ENCODE measurements at places on chromosomes 12 and 14.

- peak; percentile 52 for DNase-seq
Measured at GRCh38 chr14:65703996-65704395, 291.5 kb downstream of the FUT8 start.

GRCh38 chr14:72678356-72678755 lies 215.5 kb downstream of the DPF3 start:
- peak; percentile 51 for DNase-seq

GRCh38 chr14:55353686-55354467 lies 57.8 kb downstream of the ATG14 start:
- no peak for DNase-seq

- DNase-seq = no peak
Measured at GRCh38 chr12:79558924-79559469, 131.8 kb downstream of the PAWR start.

- DNase-seq = peak; percentile 62
Measured at GRCh38 chr12:111596985-111597830, 1.9 kb downstream of the ATXN2 start.

DNA sequence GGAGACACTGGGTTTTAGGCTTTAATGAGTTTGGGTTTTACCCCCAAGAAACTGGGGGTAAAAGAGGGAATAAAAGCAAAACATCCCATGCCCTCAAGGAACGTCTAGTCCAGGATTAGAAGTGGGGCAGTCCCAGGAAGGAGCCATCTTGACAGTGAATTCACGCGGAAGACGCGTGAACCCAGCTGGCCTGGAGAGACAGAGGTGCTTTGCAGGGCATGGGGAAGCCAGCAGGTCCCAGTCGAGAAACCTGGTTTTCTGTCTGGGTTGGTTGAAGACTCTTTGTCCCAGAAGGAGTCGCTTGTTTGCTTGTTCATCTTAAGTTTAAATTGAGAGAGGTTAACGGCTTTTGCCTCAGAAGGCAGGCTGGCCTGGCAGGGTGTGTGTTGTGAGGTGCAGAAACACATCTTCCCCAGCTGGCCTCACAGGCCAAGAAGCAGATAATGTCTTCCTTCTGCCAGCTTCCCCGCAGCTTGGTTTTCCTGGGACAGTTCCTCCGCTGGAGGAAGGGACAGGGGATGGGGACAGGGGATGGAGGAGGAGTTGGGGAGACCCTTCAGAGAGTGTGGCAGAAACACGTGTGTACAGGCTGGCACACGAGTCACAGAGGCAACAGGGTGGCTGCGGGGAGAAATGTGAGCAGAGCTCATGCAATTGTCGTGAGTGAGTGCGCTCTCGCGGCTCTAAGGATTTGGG lies 18.5 kb upstream of the CD9 start:
- no peak for DNase-seq

- DNase-seq = no peak
Measured at GRCh38 chr12:2389079-2389790, 336.4 kb downstream of the CACNA1C start.

GRCh38 chr14:59863806-59864525 lies 6.6 kb downstream of the RTN1 start:
- no peak for DNase-seq

GRCh38 chr12:120579179-120579578 lies 2.0 kb downstream of the POP5 start:
- DNase-seq = no peak

- DNase-seq = peak; percentile 40
Measured at GRCh38 chr14:105476097-105476830, 1.6 kb downstream of the CRIP2 start.

GRCh38 chr12:57416039-57416996 lies 14.5 kb downstream of the R3HDM2 start:
- DNase-seq = peak; percentile 30

DNA sequence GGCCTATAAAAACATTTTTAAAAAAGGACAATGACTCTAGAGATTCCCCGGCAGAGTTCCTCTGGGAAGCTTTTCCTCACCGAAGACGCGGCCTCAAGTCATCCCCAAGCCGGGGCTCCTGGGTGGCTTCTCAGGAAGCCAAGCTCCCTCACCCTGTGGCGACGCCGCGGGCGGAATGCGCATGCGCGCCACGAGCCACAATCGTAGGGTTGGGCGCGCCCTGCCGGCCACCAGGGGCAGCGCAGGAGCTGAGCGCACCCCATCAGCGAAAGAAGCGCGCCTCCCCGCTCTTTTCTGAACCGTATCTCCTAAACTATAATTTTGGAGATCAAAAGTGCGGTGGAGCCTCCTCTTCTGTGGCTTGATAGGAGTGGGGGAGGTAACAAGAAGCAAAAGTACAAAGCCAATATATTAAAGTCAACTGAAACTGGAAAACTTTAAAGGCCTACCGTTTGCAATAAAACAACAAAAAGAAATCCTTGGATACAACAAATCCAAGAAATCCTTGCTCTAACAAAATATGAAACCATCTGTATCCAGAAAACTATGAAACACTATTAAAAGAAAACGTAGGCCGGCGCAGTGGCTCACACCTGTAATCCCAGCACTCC lies 17.4 kb upstream of the CHFR start:
- peak; percentile 27 for DNase-seq

- peak; percentile 50 for DNase-seq
Measured at GRCh38 chr12:82057770-82058169, 298.6 kb upstream of the PPFIA2 start.

- no peak for DNase-seq
Measured at GRCh38 chr12:62009445-62009844, 250.8 kb upstream of the USP15 start.

- peak; percentile 73 for DNase-seq
Measured at GRCh38 chr14:34355584-34356263, 106.3 kb downstream of the SPTSSA start.

GRCh38 chr14:50920482-50921230 lies 23.6 kb downstream of the PYGL start:
- peak; percentile 91 for DNase-seq

GRCh38 chr14:82667501-82667900 lies 1133.8 kb upstream of the SEL1L start:
- DNase-seq = no peak

DNA sequence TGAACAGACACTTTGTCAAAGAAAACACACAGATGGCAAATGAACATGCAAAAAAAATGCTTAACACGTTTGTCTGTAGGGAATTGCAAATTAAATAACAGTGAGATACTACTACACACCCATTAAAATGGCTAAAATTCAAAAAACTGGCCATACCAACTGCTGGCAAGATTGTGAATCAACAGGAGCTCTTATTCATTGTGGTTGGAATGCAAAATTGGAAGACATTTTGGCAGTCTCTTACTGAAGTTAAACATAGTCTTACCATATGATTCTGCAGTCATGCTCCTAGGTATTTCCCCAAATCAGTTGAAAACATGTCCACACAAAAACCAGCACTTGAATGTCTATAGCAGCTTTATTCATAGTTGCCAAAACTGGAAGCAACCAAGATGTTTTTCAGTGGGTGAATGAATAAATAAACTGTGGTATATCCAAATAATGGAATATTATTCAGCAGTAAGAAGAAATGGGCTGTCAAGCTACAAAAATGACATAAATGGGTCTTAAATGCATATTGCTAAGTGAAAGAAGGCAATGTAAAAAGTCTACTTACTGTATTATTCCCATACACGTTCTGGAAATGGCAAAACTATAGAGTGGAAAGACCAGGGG lies 91.4 kb downstream of the PLEKHA5 start:
- DNase-seq = peak; percentile 70
